ENCODE measurements at places on chromosomes 1 and 21. TPM values are rescaled to one million over a fixed set of nuclear protein-coding genes. Genes with fewer than 3 reads are reported as not detected.

DNA sequence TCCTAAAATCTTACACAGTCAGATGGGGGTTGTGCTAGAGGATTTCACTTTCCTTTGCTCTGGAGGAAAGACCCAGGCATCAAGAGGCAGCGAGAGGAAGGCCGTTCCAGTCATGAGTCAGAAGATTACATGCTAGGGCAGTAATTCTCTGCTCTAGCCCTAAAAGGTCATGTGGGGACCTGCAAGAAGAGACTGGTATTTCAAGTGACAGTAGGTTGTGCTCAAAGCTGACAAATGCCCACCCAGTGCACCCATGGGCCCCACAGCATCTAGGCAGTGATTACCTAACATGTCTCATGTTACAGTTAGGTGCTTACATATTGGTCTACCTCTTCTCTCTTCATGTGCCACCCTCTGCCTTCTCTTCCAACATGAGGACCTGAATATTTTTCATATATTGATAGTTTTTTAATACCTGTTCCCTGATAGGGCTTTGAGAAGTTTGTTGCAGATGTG is 99.7 kb upstream of the BEND5 start:
- no peak for DNase-seq

The CDCA8 gene
- 0.88 TPM for total RNA-seq

- DNase-seq: no peak
Measured at GRCh38 chr1:67441739-67442281, 11.6 kb upstream of the SERBP1 start.

DNA sequence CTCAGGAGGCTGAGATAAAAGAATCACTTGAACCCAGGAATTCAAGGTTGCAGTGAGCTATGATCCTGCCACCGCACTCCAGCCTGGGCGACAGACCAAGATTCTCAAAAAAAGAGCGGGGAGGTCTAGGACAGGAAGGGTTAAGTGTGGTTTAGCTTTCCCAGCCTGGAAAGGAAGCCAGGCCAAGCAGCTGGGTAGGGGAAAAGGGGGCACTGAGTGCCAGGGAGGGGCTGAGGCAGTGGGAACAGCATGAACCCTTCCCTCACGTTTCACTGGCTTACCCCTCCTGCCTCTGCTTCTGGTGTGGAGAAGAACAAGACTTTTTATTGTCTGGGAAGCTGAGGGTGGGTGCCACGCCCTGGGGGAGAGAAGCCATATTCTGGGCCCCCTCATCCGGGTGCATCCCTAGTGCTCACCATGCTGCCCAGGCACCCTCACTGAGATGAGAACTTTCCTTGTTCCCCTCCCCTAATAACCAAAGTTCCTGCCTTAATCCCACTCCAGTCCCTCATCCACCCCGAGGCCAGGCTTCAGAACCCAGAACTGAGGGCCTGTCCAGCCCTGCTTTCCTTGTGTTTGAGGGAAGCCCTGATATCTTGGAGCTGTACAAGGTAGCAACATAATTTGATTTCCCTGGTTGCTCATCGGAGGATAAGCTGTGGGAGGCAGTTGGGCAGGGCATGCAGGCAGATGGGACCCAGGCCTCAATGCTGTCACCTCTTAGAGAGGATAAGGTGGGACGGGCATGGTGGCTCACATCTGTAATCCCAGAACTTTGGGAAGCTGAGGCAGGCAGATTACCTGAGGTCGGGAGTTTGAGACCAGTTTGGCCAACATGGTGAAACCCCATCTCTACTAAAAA is 2.0 kb upstream of the LMNA start:
- no peak for DNase-seq

The GBP1 gene
- 11.1 TPM for total RNA-seq

The SDHB gene
- 263 TPM for total RNA-seq

GRCh38 chr1:237608433-237608832 is 282.3 kb downstream of the ZP4 start:
- DNase-seq: no peak

DNA sequence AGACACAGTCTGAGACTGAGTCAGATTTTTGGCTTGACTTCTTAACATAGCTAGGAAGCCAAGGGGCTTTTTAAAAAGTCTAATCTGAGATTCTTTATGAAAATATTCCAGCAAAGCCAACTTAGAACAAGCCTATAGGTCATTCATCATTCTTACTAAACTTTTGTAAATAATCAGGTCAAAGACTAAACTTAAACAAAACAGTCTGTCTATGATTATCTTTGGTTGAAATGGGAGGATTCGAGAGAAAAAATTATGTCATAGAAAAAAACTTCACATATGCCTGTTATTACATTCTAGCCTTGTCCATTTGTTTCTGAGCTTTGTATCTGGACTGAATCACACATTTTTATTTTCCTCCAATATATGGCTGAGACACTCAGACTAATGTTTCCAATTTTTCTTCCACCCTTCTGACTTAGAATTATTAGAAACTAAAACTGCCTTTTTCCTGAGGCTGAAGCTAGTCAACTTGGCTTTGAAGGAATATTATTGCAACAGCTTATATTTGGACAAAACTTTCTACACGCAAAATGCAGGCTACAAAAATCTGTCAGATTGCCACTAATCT is 83.3 kb downstream of the ETS2 start:
- no peak for DNase-seq

GRCh38 chr21:43352568-43353281 is 74.2 kb downstream of the SIK1 start:
- DNase-seq: no peak

DNA sequence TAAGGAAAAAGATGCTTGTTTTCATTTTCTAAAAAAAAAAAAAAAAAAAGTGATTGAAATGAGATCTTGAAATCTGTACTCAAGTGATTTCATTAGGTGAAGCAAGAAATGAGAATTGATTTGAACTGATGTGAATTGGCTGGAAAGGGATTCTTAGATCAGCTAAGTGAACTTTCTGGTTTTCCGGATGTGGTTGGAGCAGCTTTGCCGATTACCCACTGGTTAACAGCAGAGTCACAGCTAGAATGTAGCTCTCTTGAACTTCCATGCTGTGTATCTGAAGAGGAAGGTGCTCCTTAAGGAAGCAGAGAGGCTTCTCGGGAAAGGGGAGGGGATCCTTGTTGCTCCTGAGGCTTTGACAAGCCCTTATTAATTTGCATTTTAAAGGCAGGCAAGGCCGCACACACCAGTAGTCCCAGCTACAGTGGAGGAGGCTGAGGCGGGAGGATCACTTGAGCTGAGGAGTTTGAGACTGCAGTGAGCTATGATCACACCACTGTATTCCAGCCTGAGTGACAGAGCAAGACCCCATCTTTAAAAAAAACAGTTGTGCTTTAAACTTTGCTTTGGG is 28.7 kb upstream of the PWP2 start:
- DNase-seq: no peak

DNA sequence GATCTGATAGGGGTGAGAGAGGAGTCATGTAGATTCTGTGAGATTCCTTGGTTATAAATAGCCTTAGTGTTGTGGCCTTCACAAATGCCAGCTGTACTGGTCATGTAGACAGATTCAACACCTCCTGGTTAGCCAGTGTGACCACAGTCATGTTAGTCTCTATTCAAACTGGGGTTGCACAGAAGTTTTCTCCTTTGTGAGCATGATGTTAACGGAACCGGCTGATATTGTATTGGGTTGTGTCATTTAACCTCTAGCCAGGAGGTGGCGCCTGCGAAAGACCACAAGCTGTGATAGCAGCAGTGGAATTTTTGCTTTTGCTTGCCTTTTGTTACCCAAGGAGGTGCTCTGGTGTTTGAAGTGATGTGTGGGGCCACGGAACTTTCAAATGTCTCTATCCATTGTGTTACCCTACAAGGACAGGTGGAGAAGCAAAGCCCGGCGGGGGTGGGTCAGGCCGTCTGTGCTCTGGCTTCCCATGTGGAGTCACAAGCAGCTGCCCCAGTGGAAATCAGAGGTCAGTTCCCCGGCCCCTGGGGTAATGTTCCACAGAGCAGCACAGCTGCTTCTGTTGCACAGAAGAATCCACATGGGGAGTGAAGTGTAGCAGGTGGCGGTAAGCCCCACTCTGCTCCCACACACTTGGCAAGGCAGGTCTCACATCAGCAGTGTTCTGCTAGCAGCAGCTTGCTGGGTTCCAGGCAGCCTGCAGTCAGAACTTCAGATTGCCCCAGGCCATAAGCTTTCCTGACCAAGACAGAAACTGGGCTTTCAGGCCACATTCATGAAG is 112.6 kb downstream of the ADAMTS1 start:
- peak; percentile 42 for DNase-seq

DNA sequence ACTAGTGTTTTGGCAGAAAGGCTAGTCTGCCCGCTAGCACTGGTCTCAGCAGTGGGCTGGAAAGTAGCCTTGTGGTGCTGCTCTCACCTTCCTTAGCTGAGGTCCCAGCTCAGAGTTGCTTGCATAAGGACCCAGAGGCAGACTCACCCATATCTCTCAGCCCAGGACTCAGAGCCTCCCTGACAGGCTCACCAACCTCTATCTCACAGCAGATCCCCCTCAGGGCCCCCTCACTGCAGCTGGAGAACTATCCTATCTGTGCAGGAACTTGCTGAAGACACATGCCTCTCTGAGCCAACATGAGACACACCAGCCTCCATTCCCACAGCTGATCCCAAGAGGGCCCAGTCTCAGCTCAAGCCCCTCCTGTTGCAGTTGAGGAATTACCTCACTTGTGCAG is 82.6 kb downstream of the IARS2 start:
- DNase-seq: no peak

DNA sequence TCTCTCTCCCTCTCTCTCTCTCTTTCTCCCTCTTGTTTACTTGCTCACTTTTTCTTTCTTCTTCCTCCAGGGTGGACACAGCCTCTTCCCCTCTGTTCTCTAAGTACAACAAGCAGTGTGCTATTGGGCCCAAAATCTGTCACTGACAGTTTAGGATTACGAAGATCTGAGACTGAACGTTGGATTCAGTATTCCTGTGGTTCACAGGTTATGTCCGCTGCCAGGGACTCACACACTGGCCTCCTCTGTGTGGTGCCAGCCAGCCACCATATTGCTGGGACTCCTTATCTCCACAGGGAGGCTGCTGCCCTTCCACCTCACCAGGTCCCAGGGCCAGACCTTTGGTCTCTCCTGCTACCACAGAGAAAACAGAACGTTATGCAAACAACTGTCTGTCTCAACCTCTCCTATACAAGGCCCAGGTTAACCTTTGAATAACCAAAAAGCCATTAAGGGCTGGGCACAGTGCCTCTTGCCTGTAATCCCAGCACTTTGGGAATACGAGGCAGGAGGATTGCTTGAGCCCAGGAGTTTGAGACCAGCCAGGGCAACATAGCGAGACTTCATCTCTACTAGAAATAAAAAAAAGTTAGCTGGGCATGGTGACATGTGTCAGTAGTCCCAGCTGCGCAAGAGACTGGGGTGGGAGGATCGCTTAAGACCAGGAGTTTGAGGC is 171.9 kb upstream of the RAB4A start:
- no peak for DNase-seq

The HES2 gene
- not detected for total RNA-seq

All from left cardiac atrium (tissue), 4 donors.